Stimulated activated CD8-positive, alpha-beta memory T cell treated with anti-CD3 and anti-CD28 coated beads, Interleukin-15, amount 100 ng/mL, for 48 hours (primary cell): ENCODE measurements at places on chromosomes 5 and 9.

DNA sequence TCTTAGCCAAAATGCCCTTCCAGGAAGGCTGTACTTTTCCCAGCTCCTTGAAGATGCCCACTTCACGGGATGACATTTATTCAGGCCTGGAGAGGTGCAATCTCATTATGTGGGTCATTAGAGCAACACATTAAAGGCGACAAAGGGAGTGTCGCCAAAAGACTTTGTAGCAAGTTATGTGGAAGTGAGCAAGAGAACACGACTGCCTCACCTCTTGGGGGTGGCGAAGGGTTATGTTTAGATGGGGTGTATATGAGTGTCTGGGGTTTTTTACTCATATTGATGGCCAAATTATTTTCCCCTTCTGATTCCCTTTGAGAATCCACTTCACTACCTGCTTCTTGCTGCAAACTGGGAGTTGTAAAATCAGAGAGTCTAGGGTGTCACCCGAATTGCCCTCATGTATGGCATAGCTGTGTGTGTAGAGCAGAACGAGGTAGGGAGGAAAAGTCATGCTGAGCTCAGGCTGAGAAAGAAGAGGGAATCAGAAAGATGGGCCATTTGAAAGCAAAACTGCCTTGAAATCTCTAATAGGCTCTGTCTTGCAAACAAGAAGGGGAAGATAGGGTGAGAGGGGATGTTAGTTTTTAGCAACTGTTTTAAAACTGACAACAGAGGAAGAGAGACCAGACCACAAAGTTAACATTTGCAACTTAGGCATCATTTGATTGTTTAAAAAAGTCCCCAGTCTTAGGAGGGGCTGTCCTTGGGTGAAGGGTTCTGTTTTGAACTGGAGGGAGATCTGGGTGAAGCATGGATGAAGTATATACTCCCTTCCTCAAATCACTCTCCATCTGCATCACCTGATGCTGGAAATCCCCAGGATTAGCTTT is 97.1 kb upstream of the IL12B start:
- DNase-seq: no peak

DNA sequence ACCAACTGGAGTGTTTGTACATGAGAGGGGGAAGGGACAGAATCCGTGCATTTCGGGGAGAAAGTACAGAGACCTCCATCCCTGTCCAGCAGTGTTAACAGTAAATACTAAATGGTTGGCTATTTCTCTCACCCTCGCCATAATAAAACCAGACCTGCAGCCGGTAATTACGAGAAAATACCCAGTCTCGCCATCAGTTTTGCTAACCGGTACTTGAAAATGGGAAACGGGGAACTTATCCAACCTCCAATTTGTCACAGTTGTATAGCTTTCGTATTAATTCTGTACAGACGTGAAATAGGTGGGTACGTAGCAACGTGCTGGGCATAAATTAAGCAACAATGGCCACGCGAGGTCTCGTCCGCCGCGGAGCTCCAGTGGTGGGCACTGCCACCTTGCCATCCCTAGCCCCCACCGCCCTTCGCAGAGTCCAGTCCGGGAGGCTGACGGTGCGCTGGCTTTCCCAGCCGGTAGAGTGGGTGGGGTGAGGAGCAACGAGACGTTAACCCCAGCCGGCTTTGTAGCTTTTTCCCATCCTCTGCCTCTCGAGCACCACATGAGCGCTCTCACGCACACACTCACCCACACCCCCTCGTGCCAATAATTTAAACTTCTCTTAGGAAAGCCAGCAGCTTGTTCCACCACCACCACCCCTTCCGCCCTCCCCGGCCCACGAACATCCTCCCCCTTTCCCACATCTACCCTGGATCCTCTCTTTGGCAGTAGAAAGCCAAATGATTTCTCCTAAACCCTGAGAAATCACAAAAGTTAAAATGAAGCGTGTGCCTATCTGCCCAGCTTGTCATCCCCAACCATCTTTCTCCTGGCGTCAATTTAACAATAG is 1.8 kb downstream of the ELAVL2 start:
- DNase-seq: no peak

- DNase-seq: no peak
Observed at GRCh38 chr5:140114341-140115185, 654 bp downstream of the PURA start.

DNA sequence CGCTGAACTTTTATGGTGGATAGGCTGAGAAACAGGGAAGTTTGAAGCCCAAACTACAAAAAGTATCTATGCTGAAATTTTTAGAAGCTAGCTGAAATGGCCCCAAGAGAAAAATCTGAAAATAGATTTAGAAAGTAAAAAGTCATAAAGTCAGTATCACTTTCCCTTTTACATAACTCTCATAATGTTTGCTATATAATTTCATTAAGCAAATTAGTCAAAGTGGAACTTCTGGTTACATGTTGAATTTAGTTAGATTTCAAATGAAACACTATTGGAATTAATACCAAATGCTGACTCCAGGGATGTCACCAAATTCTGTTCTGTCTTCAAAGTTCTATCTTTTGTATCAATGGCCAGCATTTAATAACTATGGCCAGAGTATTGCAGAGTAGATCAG is 126.9 kb downstream of the TTC39B start:
- DNase-seq: no peak

DNA sequence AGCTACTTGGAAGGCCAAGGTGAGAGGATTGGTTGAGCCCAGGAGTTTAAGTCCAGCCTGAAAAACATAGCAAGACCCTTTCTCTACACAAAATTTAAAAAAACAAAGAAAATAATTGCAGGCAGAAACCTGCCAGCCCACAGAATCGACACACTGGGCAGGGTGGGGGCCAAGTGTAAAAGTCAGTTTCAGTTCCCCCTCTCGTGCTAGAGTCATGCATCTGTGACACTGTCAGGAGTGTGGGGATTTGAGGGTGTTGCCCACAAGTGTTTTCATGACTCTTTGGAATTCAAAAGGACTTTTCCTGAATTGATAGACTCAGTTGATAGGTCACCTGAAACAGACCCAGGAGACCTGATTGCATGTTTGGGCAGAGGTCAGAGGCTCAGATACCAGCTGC is 47.6 kb downstream of the PRRC2B start:
- no peak for DNase-seq

- DNase-seq: no peak
Observed at GRCh38 chr5:38148021-38148625, 110.2 kb upstream of the EGFLAM start.

DNA sequence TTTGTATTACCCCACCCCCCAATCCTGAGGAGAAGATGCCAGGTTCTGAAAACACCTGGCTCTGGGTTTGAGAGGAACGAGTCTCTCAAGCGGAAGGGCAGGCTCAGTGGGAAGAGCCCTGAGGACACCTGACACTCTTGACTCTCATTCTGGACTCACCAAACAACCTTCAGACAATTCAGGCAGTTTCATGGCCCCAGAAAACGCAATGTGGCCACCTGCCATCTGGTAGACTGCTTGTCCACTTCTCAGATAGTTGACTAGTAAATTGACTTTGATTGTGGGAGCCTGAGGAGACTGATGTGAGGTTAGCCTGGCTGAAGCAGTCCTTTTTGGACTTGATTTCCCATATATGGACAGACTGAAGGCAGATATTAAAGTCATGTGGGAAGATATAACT is 117.5 kb upstream of the FSTL4 start:
- no peak for DNase-seq

DNA sequence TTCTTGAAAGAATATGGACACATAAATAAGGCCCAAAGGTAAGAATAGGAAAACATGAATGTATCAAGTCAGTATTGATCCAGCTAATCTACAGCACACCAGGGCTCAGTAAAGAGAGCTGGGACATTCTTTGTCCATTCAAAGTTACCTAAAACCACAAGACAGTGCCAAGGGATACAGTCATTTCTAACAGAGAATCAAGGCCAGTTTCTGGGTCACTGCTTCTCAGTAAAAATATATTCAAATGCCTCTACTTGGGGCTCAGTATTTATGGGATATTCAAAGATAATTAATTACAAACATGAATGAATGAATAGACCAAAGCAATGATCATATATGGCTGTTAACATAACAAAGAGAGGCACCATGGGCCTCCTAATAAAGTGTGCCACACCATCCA is 34.9 kb downstream of the MTMR12 start:
- no peak for DNase-seq

- DNase-seq: no peak
Observed at GRCh38 chr9:124342776-124343485, 72.3 kb downstream of the PSMB7 start.

DNA sequence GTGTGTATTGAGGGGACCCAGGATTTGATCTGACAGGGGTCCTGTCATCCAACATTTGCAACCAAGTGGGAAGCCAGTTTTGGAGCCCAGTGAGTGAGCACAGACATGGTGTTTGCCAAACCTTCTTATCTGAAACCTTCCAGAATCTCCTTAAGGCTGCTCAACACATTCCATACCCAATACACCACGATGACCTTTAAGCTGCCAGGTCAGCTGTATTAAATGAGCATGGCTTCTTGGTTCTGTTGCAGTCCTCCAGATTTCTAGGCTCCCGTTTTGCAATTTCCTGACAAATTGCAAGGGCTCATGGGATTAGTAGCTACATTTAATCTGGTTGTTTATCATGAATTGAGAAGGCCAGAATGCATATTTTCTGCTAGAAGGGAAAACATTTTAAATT is 124.2 kb upstream of the ATP10B start:
- DNase-seq: no peak

DNA sequence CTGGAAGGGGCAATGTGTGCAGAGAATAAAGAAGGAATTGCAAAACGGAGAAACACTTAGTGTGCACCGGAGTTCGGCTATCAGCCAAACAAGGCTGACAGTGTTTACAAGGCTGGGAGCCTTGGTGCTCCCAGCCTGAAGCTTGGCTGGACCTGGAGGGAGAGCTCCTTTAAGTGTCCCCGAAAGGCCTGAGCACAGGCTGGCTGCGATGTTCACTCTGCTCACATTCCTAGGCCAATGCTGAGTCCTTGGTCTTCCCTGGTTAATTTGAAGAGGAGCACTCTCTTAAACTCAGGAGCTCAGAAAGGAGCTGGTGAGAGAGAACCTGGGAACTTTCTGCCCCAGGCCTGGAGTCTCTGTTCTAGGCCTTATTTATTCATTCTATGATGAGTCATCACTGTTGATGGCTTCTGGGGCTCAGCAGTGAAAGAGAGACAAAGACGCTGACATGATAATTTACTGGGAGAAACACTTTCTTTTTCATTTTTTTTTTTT is 88.6 kb upstream of the MYO10 start:
- DNase-seq: no peak

DNA sequence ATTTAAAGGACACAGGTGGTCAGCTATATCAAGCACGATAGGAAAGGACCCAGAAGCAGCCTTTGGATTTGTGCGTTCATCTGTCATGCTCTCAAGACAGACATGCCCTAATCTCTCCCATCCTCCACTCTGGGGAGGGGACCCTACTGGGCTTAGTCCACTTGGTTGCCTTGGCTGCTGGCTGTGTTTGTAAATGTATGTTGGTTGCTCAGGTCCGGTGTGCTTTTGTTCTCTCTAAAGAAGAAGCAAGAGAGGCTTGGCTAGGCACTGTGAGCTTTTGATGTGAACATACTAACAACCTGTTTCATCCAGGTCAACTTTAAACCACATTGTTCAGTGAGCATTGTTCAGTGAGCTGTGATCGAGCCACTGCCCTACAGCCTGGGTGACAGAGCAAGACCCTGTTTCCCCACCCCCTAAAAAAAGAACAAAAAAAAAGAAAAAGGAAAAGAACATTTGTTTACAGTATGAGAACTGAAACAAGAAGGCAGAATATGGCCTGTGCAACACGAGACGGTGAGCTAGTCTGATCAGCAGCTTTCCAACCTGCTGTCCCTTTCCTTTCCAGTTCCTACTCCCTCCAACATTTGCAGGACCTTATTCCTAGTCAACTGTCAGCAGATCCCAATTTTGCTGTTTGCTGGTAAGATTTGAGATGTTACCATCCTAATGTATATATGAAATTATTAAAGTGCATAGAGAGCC is 228.3 kb downstream of the ARHGAP26 start:
- no peak for DNase-seq

DNA sequence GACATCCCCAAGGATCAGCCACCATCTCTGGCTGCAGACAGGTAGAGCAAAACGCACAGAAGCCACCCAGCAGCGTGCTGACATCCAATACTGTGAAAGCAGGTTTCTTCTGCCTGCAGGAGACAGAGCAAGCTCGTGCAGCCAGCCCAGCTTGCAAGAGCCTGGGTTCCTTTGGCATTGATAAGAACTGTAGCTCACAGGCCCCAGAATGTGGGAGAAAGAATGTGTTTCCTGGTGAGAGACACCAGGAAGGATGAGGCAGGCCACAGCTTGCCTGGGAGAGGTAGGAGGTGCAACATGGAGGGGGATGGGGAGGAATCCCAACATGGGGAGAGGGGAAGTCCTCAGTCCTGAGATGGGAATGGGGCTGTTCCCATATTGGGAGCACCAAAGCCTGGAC is 34.0 kb upstream of the ARAP3 start:
- DNase-seq: no peak

DNA sequence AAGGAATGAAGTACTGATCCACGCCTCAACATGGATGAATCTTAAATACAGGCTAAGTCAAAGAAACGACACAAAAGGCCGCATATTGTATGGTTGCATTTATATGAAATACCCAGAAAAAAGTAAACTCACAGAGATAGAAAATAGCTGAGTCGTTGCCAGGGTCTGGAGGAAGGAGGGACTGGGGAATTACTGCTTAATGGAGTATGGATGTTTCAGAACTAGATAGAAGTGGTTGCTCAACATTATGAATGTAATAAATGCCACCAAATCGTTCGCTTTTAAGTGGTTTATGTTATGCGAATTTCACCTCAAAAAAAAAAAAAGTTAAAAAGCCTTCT is 784 bp upstream of the MSANTD3 start:
- no peak for DNase-seq

GRCh38 chr9:31700252-31701045 is 684.0 kb upstream of the ACO1 start:
- DNase-seq: peak; percentile 1

GRCh38 chr9:91042541-91042940 is 240.9 kb downstream of the SYK start:
- DNase-seq: no peak

DNA sequence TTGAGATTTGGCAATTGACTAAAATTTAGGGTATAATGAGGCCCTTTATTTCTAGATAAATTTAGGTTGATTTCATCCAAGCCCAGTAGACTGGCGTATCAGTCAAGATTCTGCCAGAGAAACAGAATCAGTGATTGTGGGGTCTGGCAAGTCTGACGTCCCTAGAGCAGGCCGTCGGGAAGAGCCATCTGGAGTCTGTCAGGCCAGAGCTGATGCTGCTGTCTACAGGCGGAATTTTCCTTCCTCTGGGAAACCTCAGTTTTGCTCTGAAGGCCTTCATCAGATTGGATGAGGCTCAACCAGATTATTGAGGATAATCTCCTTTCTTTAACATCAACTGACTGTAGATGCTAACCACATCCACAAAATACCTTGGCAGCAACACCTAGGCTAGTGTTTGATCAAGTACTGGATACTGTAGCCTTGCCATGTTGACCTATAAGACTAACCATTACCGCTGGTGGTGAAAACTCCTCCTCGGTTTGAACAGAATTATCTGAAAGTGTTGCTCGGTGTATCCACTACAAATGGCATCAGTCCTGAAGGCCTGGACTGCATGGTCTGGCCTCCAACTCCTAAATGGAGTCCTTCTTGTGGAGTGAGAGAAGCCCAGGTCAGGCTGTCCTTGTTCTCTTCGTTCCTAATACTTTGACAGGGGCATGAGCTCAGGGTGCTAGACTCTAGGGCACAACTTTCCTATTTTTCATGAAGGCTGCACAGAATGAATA is 83.2 kb upstream of the ANKH start:
- no peak for DNase-seq
